Stimulated activated CD8-positive, alpha-beta memory T cell treated with anti-CD3 and anti-CD28 coated beads, Interleukin-4, amount 100 ng/mL, for 4 hours (primary cell): ENCODE measurements at places on chromosomes 5 and 9.

DNA sequence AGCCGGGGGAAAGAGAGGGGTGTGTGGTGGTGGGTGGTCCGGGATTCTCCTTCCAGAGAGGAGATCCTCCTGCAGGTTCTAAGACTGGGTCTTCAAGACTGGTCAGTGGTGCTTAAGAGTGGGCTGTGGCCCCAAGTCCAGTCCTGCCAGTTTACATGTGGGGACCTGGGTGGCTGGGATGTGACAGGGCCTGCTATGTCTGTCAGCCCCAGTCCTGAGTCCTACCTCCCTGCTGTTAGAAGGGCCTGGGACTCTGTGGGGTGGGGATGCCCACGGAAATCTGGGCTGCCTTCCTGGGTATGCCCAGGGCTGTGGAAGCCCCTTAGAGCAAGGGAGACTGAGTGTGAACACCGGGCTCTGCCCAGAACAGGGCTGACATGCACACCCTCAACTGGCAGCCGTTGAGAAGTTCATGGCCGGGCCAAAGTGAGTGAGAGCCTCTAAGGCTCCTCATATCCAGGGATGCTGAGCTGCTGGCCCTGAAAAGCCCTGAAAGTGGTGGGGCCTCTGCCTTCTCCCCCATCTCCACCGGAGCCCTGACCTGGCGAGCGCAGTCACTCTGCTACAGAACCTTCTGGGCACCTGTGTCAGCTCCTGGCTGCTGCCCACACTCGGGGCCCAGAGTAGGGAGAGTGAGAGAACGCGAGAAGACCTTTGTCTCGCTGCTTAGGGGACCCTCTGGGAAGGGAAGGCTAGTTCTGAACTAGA is 1.7 kb downstream of the PHF2 start:
- DNase-seq = no peak

- DNase-seq = no peak
These were observed 1048.8 kb upstream of the ACO1 start for GRCh38 chr9:31335529-31336234.

- no peak for DNase-seq
These were observed 46.0 kb downstream of the SHB start for GRCh38 chr9:38022995-38023394.

GRCh38 chr9:93620041-93620506 is 43.7 kb downstream of the PHF2 start:
- no peak for DNase-seq

DNA sequence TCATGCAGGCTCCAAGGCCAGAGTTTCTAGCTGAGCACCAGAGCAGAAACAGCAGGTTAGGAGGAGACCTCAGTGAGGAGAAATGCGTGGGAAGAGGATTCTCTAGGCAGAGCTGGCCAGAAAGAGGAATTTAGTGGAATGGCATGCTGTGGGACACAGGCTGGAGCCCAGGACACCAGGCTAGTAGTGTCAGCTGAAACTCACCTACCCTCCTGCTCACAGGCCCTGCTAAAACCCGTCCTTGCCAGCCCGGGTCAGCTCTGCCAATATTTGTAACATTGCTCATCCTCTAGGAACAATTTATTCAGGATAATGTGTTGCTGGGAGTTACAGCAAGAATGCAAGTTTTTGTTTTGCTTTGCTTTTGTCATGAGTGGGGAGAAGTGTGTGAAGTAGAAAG is 40.2 kb upstream of the AGXT2 start:
- no peak for DNase-seq

GRCh38 chr9:35669331-35670145 is 4.2 kb upstream of the CA9 start:
- DNase-seq = no peak

DNA sequence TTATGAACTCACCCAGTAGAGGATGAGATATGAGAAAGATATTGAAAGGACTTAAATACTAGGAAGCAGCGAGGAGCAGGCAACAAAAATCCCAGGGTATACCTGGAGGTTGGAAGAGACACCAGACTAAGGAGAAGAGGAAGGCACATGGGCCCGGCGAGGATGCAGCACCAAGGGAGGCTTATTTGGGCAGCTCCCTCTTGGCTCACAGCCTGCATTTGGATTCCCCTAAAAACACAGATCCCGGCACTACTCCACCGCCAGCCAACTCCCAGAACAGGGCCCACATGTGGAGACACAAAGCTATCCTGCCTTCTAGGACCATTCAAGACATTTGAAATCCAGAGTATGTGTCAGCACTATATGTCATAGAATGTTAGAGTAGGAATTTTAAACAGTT is 199.8 kb upstream of the FBXL7 start:
- no peak for DNase-seq

GRCh38 chr9:1077616-1078015 is 27.5 kb downstream of the DMRT2 start:
- DNase-seq = no peak

DNA sequence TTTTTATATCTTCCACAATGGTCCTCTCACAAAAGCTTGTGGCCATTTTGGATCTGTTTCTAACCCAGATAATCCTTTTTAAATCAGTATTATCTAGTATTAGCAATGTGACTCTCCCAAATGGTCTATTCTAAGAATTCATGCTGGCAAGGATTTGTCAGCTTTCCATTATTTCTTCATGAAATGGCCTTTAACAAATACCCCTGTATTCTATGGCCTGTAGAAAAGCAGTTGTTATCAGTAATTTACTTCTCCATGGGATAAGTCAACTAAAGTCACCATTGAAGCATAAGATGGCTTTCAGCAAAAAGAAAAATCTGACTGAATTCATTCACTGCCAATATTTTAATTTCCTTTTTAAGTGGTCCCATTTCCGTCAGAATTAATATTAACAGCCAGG is 346.4 kb upstream of the FAM174A start:
- DNase-seq = no peak

GRCh38 chr5:150512368-150512747 is 4.4 kb downstream of the NDST1 start:
- DNase-seq = no peak
